ENCODE measurements at places on chromosomes 11 and 22.

DNA sequence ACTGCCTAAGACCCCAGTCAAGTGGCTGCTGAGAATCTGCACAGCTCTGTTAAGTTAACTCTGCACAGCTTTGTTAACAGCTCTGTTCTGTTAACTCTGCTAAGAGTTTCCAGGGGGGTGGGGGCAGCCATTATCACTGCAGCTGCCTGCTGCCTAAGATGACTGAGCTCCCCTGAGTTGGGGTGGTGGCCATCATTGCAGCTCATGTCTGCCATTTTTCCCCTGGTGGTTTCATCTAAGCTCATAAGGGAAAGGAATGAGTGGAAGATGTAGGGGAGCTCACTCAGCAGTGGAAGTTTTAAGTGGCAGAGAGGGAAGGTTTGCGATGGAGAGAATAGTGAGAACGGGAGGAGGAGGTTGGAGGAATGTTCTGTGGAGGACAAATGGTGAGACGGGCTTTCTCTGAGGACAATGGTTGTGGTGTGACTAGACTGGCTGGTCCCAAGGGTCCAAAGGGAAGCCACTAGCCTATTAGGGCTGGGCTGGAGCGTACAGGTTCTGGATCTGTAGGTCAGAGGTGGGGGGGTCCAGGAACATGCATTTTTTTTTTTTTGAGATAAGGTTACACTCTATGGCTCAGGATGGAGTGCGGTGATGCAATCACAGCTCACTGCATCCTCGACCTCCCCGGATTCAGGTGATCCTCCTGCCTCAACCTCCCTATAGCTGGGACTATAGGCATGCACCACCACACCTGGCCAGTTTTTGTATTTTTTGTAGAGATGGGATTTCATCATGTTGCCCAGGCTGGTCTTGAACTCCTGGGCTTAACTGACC lies 13.5 kb upstream of the PLET1 start:
- no peak for DNase-seq

DNA sequence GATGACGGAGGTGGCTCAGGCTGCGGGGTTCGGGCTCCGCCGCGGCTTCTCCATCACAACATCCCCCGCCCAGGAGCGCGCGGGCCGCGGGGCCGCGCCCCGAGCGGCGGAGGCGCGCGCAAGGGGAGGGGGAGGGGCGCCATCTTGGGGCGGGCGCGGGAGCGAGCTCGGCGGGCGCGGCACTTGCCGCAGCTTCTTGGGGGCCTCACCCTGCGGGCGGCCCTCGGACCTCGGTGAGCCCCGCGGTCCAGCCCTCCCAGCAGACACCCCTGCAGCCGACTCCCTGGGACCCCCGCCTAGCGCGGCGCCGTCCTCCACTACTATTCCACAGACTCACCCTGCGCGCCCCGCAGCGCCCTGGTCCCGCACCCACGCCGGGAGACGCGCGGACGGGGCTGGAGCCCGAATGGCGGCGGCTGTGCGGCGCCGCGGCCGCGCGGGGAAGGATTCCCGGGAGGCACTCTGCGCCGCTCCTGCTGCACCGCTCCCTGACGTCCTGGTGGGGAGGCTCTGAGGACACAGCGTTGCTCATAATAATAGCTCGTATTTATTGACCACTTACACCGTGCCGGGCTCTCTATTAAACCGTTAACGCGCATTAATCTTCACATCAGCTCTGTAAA lies at the start of gene APBB1:
Gene APBB1 (minus strand): TSS at position 86 of the 623 bp plus-strand sequence. CDS start 7,747 bp downstream, outside the sequence.
- DNase-seq, result peak; percentile 64

DNA sequence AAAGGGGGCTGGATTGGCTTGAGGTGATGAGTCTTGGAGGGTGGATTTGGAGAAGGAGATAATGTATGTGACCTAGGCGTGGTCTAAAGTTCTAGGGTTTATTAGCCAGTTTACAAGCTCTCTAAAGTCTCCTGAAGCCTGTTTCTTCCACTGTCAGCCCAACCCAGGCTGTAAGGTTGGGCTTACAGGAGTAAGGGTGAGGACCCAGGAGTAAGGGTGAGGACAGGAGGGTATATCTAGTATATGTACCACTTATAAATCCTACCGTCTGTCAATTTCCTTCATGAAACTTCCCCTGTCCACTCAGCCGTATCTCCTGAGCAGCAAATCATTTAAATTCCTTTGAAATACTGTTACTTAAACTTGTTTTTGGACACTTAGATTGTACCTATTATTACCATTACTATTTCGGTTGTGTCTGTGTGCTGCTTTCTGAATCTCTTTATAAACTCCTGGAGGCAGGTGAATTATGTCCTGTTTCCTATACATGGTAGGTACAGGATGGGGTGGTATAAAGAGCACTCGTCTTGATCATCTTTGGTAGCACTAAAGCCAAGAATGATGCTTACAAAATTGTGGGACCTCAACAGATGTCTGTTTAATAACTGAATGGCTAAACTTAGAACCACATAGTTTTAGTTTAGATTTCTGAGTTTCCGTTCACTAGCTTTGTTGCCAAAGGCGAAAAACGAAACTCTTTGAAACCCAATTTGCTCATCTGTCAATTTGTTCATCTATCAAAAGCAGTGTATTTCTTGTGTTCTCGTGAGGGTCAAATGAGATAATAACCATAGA lies 192.0 kb downstream of the GRIK4 start:
- DNase-seq, result no peak

GRCh38 chr11:101863361-101863760 lies 51.4 kb upstream of the CEP126 start:
- DNase-seq, result no peak

- no peak for DNase-seq
These were observed 33.7 kb upstream of the CREB3L1 start for GRCh38 chr11:46243796-46244109.

- DNase-seq, result no peak
These were observed 4.7 kb upstream of the TSSC4 start for GRCh38 chr11:2395856-2396255.

DNA sequence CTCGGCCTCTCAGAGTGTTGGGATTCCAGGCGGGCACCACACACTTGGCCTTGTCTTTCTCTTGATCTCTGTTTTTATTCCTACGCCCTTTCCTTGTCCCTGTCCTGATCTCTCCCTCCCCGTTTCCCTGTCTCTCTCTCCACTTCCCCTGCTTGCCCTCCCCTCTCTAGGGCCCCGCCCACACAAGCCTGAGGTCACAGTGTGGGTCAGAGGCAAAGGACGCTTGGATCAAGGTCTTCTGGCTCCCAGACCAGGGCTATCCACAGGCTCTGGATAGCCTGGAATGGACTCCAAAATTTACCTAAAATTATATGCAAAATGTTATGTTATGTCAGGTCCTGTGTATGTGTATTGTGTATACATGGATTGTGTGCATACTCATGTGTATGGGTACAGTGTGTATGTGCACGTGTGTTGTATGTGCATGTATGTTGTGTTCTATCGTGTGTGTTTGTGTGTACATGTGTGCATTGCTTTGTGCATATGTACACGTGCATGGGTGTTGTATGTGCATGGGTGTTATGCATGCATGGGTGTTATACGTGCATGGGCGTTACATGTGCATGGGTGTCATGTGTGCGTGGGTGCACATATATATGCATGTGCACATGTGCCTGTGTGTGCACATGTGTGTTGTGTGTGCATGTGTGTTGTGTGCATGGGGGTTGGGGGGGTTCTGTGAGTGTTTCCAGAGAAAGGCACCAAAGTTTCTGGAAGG lies 38.3 kb downstream of the TP53I11 start:
- no peak for DNase-seq

DNA sequence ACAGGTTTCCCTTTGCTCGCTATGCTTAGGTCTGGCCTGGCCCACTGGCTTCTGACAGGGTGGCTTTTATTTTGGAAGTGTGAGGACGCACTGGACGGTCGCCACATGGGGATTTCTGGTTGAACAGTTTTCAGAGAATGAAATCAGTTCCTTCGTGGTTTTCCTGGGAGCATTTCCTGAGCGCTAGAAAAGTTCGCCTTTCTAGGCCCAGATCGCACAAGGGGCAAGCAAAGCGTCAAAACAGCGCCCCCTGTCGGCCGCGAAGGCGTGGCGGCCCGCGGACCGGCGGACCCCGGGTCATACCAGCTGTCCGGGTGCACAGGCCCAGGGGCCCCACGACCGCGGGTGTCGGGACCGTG lies 12.7 kb upstream of the CYP2R1 start:
- peak; percentile 77 for DNase-seq

GRCh38 chr11:109512680-109513079 lies 90.7 kb downstream of the C11orf87 start:
- DNase-seq, result no peak

DNA sequence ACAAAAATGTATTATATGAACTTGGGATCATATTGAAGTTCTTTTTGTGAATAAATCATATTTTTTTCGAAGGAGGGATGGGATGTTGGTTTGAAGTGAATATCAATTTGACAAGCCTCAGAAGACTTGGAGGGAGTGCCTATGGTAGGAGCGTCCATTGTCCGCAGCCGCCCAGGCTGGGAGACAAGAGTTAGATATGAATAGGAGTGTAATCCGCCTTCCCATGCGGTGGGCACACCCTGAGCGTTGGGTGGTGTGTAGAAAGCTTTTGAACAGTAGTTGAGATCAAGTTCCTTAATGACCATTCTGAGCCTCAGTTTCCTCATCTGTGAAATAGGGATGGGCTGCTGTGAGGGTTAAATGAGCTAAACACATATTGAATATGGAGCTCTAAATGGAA lies 7.0 kb downstream of the CD82 start:
- no peak for DNase-seq

DNA sequence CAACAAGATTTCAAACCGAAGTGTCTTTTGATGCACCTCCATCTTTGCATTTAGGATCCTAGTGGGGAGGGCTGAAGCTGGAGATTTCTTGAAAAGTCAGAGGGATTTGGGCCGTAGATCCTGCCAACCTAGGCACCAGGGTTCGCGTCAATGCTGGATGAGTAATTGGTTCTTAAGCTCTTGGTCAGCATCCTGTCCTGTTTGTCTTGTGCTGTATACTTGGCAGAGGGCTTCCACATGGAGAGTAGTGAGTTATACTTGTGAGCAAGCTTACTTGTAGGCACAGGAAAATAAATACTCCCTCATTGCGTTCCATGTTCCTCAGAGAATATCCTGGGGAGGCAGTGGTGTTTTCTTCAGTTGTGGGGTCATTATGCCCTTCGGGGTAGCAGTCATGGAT lies 12.6 kb downstream of the INSC start:
- DNase-seq, result no peak

DNA sequence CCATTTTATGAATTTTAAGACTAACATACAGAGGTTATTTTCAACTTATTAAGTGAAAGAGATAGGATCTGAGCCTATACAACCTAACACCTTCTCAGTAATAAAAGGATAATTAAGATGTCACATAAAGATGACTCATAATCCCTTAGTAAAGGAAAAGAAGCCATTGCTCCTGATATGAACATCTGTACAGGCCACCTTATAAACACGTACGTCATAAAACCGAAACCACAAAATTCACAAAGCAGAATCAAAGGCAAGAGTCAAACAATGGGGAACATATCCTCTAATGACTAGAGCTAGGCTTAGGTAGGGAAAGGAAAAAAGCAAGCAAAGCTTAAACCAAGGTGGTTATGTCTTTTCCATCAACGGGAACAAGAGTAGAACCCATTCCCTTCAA lies 103.5 kb downstream of the KCNA4 start:
- no peak for DNase-seq
